ENCODE measurements at places on chromosomes 2 and 18.
A peak's percentile ranks its signal among the peaks of the same experiment; 100 is the strongest.

DNA sequence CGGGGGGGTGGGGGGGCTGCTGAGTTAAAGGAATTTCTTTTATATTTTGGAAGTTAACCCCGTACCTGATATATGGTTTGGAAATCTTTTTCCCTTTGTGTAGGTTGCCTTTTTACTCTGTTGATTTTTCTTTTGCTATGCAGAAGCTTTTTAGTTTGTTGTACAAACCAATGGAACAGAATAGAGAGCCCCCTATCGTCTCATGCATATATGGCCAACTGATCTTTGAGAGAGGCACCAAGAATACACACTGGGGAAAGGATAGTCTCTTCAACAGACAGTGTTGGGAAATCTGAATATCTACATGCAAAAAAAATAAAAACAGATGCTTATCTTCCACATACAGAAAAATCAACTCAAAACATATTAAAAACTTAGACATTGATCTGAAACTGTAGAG is 647.8 kb upstream of the KLHL29 start:
- DNase-seq, result no peak

DNA sequence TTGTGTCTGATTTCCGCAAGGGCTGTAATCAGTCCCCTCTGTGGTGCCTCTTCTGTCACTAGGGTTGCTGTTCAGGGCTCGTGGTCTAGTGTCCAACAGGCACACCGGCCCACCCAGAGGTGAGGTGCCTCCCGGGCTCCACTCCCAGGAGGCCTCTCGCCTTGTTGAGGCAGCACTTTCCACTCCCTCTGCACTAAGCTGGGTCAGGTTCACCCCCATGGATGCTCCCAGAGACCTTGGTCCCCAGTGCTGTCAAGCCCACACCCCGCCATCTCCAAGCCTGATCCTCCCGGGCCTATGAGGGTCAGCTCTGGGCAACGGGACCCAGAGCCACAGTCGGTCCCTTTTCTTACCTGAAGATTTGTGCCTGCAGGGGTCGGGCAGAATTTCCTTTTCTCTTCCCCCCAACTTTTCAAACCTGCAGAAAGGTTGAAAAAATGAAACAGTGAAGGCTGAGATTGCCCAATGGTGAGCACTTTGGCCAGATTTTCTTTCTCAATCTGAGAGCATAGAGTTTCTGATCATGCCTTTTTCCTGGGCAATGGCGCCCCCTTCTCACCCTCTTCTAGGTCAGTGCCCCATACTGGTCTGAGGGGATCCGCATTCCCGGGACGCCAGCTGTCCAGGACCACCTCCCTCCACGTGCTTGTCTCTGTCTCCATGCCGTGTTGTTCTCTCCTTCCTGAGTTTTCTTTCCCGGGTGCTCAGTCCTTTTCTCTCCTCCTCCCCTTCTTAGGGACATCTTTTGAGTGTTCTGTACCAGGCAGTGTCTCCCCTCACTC is 148.0 kb downstream of the ASB1 start:
- DNase-seq, result no peak

DNA sequence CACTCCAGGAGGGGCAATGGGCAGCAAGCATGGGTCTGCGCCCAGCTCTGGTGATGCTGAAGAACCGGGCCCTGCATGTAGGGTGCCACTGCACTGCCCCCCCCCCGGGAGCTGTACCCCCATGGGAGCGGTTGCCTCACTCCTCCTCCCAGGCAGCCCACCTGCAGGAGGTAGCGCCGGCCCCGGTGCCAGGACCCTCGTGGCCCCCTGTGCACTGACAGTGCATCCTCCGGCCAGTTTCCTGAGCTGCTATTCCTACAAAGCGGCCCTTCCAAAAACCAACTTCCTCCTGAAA is 109.4 kb downstream of the ZNF516 start:
- DNase-seq, result no peak

GRCh38 chr2:235639428-235639773 is 145.6 kb downstream of the AGAP1 start:
- peak; percentile 88 for DNase-seq

- DNase-seq, result no peak
Observed at GRCh38 chr2:71950256-71951082, 197.2 kb downstream of the CYP26B1 start.

DNA sequence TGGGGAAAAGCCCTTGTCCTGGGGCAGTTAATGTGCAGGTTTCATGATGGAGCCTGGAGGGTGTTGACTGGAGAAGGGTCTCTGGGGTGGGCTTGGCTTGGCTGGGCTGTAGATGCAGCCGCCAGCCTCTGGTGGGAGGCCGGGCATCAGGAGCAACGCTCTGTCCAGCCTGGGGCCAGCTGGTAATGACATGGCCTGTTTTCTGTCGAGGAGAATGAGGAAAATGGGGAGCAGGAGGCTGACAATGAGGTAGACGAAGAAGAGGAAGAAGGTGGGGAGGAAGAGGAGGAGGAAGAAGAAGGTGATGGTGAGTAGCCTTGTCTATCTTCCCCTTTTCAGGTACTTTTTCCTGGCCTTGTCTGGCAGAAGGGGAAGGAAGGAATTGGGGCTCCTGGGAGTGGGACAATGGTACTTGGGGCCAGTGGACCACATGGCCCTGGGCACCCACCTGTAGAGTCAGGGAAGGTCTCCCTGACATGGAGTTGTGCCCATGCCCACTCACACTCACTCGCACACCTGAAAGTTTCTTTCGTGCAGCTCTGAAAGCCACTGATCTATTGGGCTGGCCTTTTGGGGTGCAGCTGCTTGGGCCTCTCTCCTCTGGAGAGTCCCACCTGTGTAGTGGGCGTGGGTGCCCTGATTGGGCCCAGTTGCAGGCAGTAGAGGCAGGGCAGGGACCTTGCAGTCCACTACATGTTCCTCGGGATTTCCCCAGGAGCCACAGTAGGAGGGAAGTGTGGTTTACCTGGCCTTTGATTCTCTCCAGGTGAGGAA is 3.5 kb downstream of the PTMA start:
- no peak for DNase-seq

GRCh38 chr2:128578406-128579390 is 260.0 kb upstream of the HS6ST1 start:
- DNase-seq, result no peak

DNA sequence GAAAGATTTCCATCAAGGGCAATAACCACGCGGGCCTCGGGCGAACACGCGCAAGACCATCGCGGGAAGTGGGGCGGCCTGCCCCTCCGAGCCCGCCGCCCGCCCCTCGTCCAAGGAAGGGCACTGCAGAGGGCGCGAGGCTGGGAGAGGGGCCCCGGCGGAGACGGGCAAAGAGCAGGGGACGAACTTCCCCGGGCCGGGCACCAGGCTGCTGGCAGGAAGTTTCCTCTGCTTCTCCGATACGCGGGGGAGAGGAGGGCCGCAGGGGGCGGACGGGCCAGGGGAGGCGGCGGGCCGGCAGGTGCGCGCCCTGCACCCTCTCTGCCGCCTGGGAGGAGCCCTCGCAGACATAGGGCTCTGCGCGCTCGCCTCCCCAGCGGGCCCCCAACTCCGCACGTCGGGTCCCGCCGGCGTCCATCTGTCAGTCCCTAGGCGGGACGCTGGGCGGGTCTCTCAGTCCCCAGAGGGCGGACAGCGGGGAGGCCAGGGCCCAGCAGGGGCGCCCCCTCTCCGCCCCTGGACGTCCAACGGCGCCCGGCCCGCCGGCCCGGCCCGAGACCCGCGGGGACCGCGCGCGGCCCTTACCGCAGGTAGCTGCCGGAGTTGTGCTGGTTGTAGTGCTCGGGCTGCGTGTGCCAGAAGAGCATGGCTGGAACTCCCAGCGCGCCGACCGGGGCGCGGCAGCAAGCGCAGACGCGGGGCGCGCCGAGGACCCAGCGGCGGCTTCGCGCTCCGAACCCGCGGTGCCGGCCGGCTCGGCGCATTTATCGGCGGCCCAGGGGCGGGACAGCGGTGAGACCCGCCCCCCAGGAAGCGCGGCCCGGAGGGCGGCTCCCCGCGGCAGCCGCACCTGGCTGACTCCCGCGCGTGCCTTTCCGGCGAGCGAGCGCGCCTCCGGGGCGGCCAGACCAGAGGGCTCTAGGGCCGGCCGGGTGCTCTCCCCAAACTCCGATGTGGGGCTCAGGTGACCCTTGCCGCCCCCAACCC is at the start of gene TFCP2L1:
Gene TFCP2L1, minus strand, starts transcription at position 740 of the 987 bp plus-strand sequence. Its CDS starts 93 bp downstream, at position 647.
- DNase-seq, result no peak

DNA sequence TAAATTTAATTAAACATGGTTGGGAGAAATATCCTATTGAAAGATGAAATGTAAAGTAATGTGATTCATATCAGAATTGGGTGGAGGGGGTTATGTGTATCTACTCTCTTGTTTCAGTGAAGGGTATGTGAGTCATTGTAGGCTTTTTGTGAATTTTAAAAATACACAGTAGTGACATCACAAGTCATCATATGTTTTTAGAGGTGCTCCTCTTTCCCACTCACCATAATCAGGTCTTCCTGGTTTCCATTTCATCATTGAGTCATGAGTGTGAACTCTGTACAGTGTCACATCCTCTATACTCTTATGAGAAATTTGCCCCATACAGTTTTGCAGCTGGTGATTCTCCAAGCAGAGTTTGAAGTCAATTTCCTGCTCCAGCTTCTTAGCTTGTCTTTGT is 18.8 kb downstream of the FSIP2 start:
- DNase-seq, result no peak

GRCh38 chr18:35122586-35123224 is 81.5 kb downstream of the MAPRE2 start:
- DNase-seq, result no peak

GRCh38 chr2:39283561-39283960 is 39.8 kb upstream of the CDKL4 start:
- no peak for DNase-seq

DNA sequence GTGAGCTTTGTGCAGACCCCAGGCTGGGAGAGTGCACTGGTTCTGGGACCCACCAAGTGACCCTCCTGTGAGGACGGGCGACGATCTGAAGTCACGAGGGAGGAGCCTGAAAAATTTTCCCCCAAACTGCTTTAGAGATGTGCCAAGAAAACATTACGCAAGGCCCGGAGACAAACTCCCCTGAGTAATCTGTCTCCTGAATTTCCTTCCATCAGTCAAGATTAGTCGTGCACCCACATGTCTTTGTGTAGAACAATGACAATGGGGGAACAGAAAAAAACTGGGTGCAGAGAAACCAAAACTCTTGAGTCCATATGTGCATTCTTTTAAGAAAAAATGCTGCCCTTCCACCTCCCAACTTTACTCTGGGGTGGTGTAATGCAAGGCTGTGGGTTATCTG is 12.6 kb upstream of the NCK2 start:
- DNase-seq, result no peak

- no peak for DNase-seq
Observed at GRCh38 chr2:62768615-62769014, 63.1 kb downstream of the EHBP1 start.

DNA sequence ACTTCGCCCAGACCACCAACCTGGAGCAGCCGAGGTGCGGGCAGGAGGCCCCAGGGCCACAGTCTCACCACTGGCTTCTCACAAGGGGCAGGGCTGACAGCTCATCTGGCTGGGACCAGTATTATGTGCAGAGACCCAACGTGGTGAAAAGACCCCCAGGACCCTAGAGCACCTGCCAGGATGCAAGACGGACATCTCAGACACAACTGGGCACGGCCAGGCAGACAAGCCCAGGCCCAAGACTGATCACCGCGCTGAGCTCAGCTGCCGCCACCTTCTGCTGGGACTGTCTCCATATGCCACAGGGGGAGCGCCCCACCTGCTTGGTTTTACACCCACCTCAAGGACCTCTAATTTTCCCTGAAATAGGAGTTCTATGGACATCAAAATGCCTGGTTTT is 23.2 kb downstream of the HDAC4 start:
- no peak for DNase-seq

DNA sequence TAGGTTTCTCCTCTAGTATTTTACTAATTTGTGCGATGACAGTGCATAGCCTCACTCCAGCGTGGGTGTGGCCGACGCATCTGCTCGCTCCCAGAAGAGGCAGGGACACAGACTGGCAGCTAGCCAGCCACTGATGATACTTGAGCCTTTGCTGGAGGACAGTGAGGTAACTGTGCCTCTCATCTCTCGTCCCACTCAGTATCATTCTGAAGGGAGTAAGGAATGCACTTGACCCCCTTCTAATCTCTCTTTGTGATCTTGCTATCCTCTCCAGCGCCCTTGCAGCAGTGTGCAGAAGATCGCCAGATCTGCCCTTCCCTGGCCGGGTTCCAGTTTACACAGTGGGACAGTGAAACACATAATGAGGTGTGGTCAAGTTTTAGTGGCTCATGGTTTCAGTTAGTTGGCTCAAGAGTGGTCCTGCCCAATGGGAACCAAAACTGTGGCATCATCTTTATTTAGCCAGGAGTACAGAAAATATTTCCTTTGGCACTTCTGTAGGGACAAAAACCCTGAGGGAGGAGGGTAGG is 17.5 kb downstream of the NCAPH start:
- peak; percentile 88 for DNase-seq

GRCh38 chr2:29011418-29012060 is 30.4 kb downstream of the TOGARAM2 start:
- no peak for DNase-seq

GRCh38 chr2:207787017-207787416 is 17.3 kb upstream of the FZD5 start:
- DNase-seq, result no peak

DNA sequence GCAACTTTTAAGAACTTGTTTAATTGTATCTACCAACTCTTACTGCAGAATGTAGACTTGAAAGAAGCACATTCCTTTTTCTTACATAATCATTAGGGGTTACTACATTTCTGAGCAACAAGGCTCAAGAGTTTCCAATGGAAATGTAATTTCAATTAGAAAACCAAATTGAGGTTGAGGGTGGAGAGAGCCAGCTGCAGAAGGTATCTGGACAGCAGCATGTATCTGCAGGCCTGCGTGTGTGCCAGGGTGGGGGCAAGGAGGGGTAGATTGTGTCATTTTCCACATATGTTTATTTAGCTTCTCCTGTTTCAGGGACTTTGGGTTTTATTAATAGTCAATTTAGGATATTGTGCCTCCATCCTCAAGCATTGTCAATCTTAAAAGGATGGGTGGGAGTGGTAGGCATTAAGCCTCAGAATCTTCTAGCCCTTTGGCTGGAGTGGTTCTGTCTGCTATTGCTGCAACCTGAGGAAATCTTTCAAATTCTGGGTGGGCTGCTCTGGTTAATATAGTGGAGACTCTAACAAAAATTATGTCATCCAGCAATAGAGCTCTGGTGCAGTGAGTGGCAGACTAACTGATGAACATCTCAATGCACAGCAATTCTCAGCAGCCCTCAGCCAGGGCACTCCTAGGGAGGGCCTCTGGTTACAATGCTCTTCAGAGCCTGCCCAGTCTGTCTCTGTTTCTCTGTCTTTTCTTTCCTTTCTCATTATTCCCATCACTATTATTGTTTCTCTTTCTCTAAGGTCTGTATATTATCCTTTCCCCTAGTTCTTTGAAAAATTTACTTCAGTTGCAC is 151.4 kb downstream of the RPIA start:
- no peak for DNase-seq

DNA sequence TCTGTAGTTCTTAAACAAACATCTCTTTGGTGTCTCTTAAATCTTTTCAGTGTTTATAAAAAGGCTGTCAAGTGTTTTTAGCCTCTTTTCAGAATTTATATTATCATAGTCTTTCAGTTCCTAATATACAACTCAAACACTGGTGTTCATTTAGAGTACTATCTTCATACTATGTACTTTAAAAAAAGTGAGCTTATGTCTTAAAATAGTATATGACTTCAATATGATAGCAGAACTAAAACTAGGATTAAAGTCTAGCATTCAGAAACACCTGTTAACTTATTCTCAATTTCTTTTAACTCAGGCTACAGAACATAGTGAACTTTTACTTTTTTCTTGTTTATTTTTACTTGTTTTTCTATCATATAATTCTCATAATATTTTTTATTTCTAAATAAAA is 14.7 kb upstream of the IKZF2 start:
- DNase-seq, result no peak

- no peak for DNase-seq
Observed at GRCh38 chr2:231660860-231661259, 47.5 kb upstream of the PTMA start.

- DNase-seq, result no peak
Observed at GRCh38 chr2:130366720-130367119, 10.9 kb downstream of the PTPN18 start.

- DNase-seq, result no peak
Observed at GRCh38 chr2:53275743-53276142, 491.9 kb upstream of the CHAC2 start.
